ENCODE measurements at places on chromosomes 2 and 18.

DNA sequence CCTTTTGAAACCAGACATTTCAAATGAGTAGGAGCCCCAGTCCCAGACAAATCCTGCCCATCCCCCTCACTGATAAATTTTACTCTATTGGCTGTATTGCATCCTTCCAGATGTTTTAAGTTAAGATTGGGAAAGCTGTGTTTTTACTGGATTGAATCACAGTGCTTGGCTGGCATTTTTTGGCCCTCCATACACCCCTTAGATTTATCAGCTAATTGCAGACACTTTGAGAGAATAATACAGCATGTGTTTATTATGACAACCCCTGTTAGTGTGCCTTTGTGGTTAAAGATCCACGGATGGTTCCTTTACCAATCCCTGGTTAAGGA, 74.9 kb downstream of the ANTXR1 start:
- no peak for DNase-seq

- DNase-seq, result no peak
Observed at GRCh38 chr2:181776336-181776735, 96.0 kb upstream of the NEUROD1 start.

DNA sequence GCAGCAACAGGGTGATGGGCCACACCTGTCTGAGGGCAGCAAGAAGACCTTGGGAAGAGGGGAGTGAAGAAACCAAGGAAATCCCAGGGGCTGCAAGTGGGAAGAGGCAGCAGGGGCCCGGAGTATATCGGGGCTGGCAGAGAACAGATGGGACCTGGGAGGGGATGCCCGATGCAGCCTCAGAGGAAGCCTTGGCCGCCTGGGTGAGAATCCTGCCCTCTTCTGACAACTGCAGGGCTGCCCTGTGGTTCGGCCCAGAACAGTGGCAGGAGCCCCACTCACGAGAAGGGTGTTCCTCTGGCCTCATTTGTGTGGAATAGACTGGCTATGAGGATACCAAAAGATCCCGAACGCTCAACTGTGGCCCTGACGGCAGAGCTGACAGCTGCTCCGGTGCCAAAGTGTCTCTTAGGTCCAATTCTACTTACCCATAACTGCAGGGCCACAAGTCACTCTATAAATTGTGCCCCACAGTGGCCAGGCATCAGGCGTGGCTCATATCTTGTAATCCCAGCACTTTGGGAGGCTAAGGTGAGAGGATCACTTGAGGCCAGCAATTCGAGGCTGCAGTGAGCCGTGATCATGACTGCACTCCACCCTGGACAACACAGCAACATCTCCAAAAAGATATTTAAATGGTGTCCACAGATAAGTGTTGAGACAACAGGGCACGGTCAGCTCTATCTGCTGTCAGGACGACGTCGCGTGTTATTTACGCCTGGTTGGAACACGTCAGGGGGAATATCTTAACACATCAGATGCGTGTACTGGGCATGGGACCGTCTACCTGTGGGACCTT, 23.6 kb upstream of the ID2 start:
- DNase-seq, result no peak

- DNase-seq, result peak; percentile 8
Observed at GRCh38 chr2:219736209-219736608, 108.8 kb downstream of the SLC4A3 start.

DNA sequence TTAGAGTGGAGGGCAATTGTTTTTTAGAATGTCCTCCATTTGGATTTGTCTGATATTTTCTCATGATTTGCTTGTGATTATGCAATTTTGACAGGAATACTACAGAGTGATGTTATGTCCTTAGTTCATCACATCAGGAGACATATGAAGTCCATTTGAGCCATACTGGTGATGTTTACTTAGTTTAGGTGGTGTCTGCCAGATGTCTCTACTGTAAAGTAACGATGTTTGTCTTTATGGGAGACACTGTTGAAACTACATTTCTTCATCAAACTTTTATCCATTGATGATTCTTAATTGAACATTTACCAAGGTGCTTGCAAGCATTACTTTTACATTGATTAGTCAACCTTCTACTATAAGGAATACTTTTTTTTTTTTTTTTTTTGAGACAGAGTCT, 4.9 kb upstream of the SNORC start:
- DNase-seq, result no peak

- DNase-seq, result no peak
Observed at GRCh38 chr18:56789004-56789888, 138.1 kb downstream of the WDR7 start.

DNA sequence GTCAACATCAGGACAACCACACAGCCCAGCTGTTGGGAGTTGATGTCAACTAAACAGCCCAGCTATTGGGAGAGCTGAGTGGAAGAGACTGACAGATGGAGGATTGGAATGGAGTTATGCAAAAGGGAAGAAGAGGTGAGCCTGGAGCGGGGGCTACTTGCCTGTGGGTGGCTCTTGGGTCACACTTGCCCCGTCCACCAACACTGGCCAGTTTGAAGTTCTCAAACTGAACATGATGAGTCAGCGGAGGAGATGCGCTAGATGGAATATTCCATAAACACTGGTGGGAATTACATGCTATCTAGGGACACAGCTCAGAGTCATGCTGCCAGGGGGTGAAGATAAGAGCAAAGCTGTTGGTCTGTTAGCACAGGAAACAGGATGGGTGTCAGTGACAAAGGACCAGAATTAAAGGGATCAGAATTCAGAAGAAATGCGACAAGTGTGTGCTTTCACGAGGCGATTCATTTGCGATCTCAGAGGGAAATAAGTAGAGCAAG, 33.2 kb upstream of the AGAP1 start:
- DNase-seq, result no peak

- DNase-seq, result no peak
Observed at GRCh38 chr2:241771286-241772062, 5.1 kb upstream of the GAL3ST2 start.

- no peak for DNase-seq
Observed at GRCh38 chr2:217186668-217187159, 326.9 kb upstream of the TNP1 start.

DNA sequence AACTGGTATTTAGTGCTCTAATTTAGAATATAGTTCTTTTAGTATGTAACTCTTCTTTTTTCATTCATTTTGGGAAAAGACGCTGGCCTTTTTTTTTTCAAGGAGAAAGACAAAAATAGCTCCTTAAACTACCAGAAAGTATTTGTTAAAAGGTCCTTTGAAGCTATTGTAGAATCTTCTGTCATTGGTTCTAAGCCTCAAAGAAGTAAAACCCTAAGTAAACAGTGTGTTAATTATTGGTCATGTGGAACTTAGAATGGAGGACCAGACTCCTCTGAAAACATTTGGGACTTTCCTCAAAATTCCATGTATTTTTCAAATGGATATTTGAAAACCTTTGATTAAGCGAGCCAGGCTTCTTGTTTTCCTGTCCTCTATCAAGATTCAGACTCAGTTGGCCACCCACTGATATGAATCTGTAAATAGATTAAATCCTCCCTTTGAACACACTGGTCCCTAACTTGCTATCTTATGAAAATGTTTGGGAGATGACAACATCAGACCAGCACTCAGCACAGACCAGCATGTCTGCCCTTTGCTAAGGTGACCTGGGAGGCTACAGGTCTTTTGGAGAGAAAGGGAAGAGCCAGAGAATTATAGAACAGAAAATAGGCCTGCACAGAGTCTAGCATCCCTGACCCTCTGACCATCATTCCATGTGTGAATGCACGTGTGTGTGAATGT, 120.3 kb upstream of the GATA6 start:
- DNase-seq, result no peak

- no peak for DNase-seq
Observed at GRCh38 chr18:46035696-46036680, 36.1 kb downstream of the PSTPIP2 start.

DNA sequence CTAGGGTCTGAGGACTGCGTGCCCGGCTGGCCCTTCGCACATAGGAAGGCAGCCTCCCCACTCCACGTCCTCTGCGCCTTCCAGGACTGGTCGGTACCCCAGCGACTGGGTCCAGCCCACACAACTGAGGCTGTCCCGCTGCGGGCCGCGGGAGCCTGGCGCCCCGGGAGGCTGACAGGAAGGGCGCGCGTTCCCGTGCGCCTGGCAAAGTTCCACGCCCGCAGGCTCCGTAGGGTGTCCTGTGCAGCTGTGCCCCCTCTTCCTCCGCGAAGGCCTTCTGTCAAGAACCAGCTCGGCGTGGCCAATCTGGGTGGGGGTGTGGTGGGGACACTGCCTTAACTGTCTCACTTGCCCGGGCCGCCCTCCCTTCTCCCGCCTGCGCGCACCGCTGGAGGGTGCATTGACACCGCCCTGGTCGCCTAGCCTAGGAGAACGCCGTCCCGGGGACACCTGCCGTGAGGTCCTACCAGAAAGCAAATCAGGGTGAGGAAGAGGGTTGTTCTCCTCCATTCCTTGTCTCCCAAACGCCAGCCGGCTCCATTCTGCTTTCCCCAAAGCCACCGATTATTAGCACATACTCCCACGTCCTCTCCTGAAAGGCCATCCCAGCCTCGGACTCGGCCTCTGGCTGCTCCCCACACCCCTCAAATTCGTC, 618 bp upstream of the LYPD1 start:
- peak; percentile 42 for DNase-seq

GRCh38 chr18:26091047-26091630, 726 bp upstream of the SS18 start:
- DNase-seq, result no peak

DNA sequence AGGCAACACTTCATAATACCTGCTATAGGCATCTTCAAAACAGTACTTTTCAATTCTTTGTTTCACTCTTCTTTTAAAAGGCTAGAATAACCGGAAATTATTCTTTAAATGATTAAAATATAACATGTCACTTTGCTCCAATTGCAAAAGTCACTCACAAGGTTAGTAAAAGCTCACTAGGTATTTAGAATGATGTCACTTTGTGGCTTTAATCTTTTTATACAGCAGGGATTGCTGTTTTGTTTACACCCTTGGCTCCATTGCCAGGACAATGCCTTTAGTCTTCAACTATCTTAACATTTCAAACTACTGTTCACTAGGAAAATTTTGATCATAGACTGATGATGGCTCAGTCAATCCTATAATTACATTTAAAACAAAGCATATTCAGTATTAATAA, 157.1 kb downstream of the BAZ2B start:
- no peak for DNase-seq

- no peak for DNase-seq
Observed at GRCh38 chr2:37061776-37062175, 22.4 kb downstream of the HEATR5B start.

DNA sequence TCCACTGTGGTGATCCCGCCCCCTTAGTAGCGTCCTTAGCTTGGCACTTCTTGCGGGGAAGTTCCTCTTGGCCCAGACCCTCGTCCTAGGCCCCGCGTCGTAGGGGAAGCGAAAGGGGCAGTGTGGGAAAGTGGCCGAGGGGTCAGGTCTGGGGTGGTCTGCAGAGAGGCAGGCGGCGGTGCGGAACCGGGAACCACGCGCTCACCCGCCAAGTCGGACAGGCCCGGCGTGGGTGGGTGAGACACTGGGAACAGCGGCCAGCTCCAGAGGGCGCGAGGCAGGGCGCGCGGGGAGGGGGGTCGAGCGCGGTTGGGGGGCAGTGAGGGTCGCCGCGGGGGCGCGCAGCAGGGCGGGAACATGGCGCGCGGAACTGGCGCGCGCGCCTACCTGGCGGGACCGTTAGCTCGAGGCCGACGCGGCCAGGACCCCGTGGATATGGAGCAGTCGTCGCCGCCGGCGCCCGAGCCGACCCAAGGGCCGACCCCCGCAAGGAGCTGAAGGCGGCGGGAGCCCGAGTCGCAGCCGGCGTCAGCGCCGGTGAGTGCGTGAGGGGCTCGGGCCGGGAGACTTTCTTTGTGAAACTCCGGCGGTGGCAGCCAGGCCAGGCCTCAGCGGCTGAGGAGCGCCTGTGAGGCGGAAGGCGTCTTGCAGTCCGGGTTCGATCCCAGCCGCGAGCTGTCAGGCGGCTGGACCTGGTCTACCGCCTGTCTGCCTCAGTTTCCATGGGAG, 2896.7 kb upstream of the TEKT4 start:
- no peak for DNase-seq

- DNase-seq, result no peak
Observed at GRCh38 chr2:29040552-29040951, 33.8 kb downstream of the PCARE start.

DNA sequence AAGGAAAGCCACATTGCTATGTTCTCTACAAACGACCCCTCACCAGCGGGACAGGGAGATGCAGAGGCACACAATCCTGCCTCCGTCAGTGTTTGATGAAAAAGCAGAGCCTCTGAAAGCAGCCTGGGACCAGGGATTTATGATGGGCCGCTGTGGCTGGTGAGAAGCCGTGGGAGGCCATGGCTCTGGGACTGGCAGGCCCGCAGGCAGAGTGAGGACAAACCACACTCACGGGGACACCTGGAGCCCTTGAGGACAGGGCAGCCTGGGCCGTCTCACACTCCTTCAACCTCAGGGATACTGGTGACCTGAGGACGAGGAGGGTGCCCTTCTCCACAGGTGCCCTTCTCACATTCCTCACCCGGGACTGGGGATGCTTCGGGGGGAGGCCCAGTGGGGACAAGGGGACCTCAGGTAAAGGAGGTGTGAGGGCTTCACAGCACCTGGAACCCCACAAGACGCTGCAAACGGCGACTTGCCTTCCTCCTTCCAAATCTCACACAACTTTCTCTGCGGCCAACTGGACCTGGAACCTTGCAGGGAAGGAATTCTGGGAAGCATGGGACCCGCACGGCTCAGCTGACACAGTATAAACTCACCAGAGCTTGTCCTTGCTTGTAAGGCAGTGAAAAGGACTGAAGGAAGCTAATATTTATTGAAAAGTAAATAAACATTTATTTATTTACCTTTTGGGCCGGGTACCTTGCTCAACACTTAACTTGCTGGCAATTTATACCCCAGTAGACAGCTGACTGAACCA, 5.3 kb upstream of the LDLRAD4 start:
- DNase-seq, result no peak

DNA sequence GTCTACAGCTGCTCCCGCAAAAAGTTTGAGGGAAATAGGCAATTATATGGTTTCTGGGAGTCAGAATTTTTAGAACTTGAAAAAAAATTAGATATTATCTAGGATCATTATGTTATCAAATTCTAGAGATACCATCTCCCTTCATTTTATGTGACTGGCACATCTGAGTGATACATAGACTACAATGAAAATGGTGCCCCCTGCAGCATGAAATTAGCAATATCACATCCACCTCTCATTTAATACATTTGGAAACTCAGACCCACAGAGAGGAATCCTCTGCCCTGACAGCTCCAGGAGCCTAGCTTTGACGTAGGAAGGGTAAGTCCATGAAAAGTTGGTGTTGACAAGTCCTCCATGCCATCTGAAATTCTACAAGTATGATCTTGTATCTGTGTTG, 381.6 kb downstream of the SUCLG1 start:
- no peak for DNase-seq

DNA sequence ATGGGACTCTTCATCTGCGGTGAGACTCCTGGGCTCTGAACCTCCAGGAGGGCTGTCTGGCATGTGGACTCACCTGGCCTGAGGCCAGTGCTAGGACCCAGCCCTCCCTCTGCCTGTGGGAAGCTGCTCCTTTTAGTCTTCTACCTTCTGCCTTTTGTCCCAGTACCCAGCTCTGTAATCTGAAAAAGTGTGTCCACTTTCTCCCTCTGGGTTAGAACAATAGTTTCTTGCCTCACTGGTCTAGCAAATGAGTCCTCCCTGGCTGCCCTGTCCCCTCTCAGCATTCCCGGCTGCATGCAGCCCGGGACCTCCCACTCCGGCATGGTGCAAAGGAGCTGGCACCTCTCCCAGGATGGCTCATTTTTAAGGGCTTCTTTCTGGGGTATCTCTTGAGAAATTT, 25.9 kb downstream of the GKN2 start:
- DNase-seq, result no peak

GRCh38 chr18:63878343-63878742, 9.2 kb upstream of the SERPINB2 start:
- no peak for DNase-seq

- DNase-seq, result no peak
Observed at GRCh38 chr2:49045083-49045482, 109.2 kb downstream of the FSHR start.

Measured in pancreas (tissue), 10 donors.